ENCODE measurements at places on chromosomes 12 and 14.

GRCh38 chr12:19525274-19525673, 86.0 kb downstream of the AEBP2 start:
- no peak for DNase-seq

DNA sequence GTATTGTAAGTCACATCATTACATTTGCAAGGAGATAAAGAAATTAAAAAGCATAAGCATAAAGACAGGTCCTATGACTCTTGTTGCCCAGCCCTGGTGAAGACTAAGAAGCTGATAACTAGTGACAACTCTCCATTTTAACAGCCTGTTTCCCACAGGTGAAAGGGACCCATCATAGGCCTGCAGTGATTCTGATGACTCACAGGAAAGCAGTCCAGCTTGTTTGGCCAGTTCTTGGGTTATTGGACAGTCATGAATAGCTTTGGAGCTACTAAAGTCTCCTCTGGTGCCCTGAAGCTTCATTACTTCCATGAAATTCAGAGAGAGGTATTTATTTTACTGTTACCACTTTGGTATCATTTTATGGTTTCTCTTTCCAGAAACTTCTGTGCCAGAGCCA, 55.5 kb upstream of the DYRK2 start:
- DNase-seq, result no peak

GRCh38 chr12:34334953-34335743, 312.9 kb downstream of the ALG10 start:
- no peak for DNase-seq

DNA sequence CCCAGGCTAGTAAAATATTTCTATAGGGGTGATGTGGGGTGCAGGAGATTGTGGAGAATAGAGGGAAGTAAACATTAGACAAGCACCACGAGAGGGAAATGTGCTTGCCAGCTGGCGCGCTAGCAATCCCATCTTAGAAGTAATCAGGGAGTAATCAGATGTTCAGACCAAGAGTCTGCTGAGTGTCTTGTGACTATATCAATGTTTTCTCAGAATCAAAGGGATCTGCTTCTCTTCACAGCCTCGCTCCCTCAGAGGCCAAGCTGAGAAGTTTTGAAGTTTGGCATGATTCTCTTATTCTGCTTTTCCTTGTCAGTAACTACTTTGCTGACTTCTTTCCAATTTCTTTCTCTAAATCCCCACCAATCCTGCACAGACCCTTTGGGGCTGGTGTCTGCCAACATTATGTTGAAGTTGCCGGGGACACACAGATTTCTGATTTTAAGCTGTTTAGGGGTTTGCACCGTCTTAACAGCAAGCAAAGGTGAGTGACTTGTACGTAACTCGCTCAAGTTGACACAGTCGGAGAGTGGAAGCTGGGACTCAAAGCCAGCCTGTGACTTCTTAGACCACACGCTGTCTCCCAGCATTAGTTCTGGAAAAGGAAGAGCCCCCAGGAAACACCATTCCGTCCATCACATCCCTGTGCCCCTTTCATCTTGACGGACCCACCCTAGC, 22.0 kb upstream of the TSPAN9 start:
- no peak for DNase-seq

DNA sequence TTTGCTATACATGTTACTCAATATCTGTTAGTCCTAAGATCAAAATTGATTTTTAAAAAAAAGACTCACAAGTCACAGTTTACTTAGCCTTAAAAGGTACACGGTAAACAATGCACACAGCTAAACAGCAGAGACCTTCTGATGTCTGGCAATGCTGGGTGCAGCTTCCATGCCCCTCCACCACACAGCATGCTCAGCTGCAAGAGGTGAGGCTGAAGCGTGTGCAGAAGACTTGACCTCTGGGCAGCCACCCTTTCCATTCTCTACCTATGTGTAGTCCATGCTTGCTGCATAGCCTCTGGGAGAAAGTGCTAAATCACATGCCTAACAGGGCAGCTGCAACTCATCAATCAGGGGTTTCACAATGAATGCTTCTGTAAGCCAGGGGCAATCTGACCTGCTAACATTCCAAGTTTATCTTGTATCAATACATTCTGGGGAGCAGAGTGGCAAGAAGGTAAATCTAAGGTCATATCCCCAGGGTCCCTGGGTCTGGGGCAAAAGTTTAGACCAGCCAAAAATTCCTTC, 44.5 kb upstream of the AMN1 start:
- DNase-seq, result no peak

- DNase-seq, result no peak
Observed at GRCh38 chr14:23561873-23562821, 5.4 kb downstream of the AP1G2 start.

- no peak for DNase-seq
Observed at GRCh38 chr14:99300190-99300589, 28.2 kb upstream of the BCL11B start.

GRCh38 chr12:119082016-119082415, 96.7 kb upstream of the HSPB8 start:
- no peak for DNase-seq

DNA sequence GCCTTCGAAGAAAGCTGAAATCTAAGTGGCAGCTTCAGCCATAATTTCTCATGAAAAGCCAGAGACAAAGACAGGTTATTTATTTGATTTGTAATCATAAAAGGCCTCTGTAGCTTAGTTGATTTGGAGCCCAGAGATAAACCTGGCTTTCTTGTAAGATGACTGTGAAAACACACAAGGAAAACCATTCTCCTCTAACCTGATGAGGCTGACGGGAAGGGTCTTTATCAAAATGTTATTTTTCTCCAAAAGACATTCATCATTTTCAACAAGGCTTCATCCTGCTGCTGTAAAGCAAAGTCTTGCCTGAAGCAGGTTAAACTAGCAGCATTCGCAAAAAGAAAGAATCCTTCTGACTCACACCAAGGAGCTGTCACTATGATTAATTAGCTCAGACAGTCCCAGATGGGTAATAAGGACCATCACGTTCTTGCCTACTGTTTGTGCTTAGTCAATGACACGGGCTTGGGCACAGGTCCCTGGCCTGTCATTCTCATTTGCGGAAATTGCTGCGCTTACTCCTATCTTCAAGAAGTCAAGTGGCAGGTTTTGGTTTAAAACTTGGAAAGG, 286.6 kb downstream of the C12orf75 start:
- DNase-seq, result no peak

DNA sequence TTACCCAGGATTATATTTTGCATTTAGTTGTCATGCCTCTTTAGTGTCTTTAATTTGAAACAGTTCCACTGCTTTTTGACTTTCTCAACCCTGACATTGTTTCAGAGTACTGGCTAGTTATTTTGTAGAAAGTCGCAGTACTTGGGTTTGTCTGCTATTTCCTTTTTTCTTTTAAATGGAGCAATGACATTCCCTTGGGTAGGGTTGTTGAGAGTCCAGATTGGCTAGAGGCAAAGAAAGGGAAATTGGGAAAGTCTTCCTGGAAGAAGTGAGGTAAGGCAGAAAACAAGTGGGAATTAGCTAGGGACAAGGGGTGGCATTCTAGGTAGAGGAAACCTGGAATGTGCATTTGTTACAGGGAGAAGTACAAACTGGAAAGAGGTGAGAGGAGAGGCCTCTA, 245.9 kb downstream of the EMP1 start:
- no peak for DNase-seq

- DNase-seq, result no peak
Observed at GRCh38 chr12:117450209-117450608, 88.8 kb upstream of the NOS1 start.
